A549 treated with Mapracorat at 1 μM for 4 hours (cell line): ENCODE measurements at places on chromosomes 7 and 10. TPM values are rescaled to one million over a fixed set of nuclear protein-coding genes. Genes with fewer than 3 reads are reported as not detected.

Gene TWIST1
- 1.5 to 4.4 TPM (median 3.9 TPM) in 5 replicates for total RNA-seq

Gene ZNF488
- total RNA-seq = 11.5 to 14.5 TPM (median 13.2 TPM) in 5 replicates

Gene ACTL6B
- total RNA-seq = not detected in 5 replicates

Gene IDI2
- total RNA-seq = 0.10 TPM in 1 of 5 replicates, not detected in the others

Gene AKR1E2
- 4.9 to 8.0 TPM (median 5.6 TPM) in 5 replicates for total RNA-seq

Gene RSPH10B2
- total RNA-seq = 0.17 TPM in 1 of 5 replicates, not detected in the others
